ENCODE measurements at places on chromosomes 13 and 19.

DNA sequence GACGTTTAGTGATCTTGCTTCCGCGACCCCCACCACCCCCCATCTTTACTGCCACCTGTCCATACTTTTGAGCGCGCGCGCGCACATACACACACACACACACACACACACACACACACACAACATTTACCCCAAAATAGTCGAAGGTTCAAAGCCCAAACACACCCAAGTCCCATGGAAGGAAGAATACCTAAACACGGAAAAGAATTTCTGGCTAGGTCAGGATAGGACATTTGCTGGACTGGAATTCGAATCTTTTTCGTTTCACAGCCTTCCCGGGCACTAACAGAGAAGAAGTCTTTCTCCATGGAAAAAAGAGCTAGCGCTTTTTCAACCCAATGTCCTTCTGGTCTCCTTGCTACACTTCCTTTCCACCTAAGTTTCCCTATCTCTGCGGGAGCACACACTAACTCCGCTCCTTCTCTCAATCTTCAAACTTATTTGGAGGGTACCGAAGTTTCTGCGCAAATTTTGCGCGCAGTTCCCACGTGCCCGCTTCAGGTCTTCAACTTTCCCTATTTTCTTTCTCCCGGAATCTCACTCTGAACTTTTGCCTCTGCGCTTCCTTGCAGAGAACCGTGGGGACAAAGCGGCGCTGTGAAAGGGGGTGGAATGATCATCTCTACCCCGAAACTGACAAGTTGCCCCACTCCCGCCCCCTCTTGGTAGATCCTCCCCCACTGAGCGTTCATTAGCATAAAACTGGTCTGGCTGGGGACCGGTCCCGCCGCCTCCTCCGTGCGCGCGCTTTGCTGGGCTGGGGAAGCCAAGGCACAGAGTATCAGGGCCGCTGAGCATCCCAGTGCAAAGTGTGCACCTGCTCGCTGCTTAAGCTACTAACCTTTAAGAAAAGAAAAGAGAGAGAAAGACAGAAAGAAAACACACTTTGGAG is 2.7 kb downstream of the DACH1 start:
- peak; percentile 71 for DNase-seq

GRCh38 chr13:39961036-39961435 is 305.6 kb downstream of the COG6 start:
- no peak for DNase-seq

DNA sequence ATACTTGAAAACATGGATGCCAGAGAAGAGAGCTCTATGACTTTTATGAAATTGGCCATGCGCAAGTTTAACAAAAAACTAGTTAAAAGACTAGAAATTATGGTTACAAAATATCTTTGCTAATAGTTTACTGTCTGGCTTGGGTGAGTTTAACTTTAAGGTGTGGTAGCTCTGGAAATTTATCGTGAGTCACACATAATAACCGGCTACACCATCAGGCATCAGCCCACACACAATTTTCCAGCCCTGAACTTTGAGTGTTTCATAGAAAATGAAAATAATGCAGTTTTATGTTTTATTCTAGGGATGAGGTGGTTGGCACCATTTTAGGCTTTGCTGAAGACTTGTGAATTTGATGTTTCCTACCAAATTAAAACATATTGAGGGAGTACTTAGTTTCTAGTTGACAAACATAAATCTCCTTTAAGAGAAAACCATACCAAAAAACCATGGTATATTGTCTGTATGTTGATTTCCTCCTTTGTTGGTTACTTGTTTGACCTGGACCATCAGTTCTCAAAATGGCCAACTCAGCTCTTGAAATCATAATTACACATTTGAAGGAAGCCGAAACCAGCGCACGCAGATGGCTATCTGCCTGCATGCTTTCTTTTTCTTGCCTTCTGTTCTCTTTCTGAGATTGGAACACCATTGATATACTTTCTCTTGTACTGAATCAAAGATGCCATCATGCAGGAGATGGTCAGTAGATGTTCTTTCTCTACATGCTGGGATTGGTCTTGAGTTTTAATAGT is 125.1 kb downstream of the AKAP11 start:
- no peak for DNase-seq

DNA sequence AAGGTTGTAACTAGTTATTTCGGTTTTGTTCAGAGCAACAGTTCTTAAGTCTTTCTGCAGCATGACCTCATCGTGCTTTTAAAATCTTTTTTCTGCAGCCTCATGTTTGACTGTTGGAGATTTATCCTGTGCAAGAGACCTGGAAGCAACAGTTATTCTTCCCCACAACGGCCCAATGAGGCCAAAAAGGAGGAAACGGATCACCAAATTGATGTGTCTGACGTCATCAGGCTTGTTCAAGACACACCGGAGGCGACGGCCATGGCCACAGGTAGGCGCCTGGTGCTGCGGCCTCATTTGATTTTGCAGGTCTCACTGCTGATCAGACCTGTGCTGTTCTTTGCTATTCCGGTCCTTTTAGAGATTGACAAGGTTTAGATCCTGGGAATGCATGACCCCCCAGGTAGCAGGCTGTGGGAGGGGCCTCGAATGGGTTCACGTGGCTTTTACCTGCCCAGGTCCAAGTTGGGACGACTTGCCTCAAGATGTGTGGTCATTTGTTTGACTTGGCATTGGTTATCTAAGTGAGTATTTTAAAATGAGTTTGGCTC is 66.8 kb upstream of the MCF2L start:
- DNase-seq, result no peak

DNA sequence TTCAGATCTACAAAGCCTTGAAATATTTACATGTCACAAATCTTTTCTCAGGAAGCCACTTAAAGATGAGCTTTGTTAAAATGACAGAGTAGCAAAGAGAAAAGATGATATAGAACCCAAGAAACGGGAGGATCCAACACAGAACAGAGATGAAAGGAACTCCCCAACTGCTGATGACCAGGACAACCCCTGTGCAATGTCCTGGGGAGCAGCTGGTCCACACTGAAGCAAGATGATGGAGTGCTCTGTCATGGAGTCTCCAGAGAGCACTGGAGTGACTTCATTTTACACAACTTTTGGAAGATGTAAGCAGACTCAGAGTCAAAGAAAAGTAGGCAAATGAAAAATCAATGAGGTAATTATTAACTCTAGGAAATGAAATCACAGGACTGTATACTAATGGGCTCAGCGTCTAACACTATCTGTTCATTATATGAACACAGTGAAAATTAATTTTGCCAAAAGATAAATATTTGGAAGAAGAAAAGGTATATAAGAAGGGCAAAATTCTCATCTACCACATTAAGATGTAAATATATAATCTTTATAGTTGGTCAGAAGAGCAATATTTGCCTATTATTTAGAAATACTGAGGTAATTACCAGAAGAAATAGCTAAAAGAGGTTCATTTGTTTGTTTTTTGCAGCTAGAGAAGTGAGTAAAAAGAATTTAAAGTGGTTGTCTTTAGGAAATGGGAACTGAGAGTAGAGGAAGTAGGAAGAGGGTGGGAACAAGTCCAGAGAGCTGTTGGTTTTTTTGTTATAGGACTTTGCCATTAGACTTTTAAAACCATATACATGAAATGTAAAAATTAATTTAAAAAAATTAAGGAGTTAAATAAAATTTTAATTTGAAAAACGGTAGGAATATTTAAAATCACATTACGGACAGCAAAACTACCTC is 30.5 kb downstream of the MTRF1 start:
- DNase-seq, result no peak

DNA sequence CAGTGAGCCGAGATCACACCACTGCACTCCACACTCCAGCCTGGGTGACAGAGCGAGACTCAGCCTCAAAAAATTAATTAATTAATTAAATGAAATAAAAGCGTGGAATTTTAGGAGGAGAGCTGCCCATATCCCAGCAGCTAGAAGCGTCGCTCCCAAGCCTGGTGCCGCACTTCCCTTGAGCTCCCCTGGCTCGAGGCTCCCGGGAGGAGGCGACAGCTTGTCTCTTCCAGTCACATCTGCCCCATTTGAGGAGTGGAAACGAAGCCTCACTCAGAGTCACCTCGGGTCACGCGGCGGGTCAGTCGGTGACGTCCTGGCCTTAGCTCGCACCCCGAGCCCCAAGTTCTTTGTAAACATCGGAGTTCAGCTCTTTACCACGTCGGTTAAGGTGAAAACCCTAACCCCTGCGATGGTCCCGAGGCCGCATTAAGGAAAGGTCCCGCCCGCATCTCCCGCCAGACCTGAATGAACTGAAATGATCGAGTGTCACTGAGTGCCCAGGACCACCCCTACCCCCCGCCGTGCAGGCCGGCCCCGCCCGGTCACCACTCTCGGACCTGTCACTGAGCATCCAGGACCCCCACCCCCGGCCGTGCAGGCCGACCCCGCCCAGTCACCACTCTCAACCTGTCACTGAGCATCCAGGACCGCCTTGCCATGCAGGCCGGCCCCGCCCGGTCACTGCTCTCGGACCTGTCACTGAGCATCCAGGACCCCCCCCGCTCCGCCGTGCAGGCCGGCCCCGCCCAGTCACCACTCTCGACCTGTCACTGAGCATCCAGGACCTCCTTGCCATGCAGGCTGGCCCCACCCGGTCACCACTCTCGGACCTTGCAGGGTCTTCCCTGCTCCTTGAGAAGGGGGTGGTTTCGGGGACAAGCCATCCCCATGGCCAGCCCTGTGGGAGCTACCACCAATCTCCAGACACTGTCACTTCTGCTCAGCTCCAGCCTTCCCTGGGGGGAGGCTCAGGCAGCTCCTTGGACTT is 176.9 kb downstream of the KDM4B start:
- DNase-seq, result peak; percentile 25

All from heart left ventricle (tissue), 16 donors.